ENCODE measurements at places on chromosomes 11 and 22.

DNA sequence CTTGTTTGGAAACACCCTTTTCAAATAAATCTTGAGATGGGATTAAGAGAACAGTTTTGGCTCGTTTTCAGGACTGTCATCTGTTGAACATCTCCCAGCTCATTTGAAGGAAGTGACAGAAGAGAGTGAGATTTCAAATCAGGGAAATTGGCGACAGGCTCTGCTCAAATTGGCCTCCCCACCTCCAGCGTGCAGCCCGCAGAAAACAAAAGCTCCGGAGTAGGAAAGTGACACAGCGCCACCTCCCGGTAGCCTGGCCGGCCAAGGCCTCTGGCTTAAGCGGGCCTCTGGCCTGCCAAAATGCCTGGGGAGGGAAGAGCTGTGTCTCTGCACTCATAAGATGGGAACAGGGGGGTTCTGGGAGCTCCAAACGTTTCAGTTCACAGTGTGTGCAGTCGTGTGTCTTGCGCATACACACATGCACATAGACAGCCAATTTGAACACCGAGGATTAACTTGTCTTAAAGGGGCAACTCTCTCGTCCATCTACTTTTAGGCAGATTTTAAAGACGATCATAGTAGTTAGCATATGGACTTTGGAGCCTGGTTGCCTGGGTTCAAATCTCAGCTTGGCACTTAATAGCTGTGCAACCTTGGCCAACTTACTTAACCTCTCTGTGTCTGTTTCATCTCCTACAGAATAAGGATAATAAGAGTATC lies 132.7 kb upstream of the RCN1 start:
- no peaks in the 10 kb centered on the region for H3K4me1 ChIP-seq
- H3K27ac ChIP-seq = no peak overlapping the region
- H3K4me3 ChIP-seq = no peak overlapping the region
- peak; percentile 66 for DNase-seq

GRCh38 chr11:72007587-72007986 lies 8.9 kb downstream of the IL18BP start:
- no peaks in the 10 kb centered on the region for H3K27me3 ChIP-seq
- no peaks in the 10 kb centered on the region for H3K4me1 ChIP-seq
- H3K36me3 ChIP-seq = peaks cover 4% of the 10 kb centered on the region
- H3K27ac ChIP-seq = no peak overlapping the region
- H3K4me3 ChIP-seq = no peak overlapping the region
- DNase-seq = no peak

GRCh38 chr11:10476342-10476741 lies 21.3 kb downstream of the AMPD3 start:
- H3K36me3 ChIP-seq = no peaks in the 10 kb centered on the region
- H3K27ac ChIP-seq = no peak overlapping the region
- H3K4me1 ChIP-seq = no peaks in the 10 kb centered on the region
- no peak for DNase-seq

GRCh38 chr11:78158987-78159652 lies 19.7 kb upstream of the ALG8 start:
- DNase-seq = no peak
- no peak overlapping the region for H3K4me3 ChIP-seq
- H3K27me3 ChIP-seq = no peaks in the 10 kb centered on the region

DNA sequence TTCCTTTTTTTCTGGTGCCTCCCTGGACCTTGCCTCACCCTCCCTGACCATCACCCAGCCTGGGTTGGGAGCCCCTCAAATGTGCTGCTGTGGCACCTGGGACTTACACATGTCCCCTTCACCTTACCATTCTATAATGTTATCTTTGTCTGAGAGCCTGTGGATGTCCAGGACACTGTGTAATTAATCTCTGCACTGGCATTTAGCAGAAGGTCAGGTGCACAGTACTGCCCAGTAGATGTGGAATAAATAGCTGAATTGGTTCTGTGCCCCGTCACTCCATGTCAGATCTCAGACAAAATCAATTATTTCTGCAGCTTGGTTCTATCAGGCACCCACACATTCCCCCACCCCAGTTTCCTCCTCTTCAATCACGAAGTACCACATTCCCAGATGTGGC lies 19.9 kb upstream of the DKK3 start:
- no peaks in the 10 kb centered on the region for H3K36me3 ChIP-seq
- H3K4me1 ChIP-seq = no peaks in the 10 kb centered on the region
- no peak overlapping the region for H3K27ac ChIP-seq
- DNase-seq = no peak

GRCh38 chr22:39598017-39598965 lies 27.7 kb downstream of the CACNA1I start:
- no peaks in the 10 kb centered on the region for H3K36me3 ChIP-seq
- no peak overlapping the region for H3K4me3 ChIP-seq
- no peak overlapping the region for H3K27ac ChIP-seq
- DNase-seq = peak; percentile 86
- H3K27me3 ChIP-seq = peaks cover 9% of the 10 kb centered on the region
